AG10803 (cell line): ENCODE measurements at places on chromosomes 13 and 19.

DNA sequence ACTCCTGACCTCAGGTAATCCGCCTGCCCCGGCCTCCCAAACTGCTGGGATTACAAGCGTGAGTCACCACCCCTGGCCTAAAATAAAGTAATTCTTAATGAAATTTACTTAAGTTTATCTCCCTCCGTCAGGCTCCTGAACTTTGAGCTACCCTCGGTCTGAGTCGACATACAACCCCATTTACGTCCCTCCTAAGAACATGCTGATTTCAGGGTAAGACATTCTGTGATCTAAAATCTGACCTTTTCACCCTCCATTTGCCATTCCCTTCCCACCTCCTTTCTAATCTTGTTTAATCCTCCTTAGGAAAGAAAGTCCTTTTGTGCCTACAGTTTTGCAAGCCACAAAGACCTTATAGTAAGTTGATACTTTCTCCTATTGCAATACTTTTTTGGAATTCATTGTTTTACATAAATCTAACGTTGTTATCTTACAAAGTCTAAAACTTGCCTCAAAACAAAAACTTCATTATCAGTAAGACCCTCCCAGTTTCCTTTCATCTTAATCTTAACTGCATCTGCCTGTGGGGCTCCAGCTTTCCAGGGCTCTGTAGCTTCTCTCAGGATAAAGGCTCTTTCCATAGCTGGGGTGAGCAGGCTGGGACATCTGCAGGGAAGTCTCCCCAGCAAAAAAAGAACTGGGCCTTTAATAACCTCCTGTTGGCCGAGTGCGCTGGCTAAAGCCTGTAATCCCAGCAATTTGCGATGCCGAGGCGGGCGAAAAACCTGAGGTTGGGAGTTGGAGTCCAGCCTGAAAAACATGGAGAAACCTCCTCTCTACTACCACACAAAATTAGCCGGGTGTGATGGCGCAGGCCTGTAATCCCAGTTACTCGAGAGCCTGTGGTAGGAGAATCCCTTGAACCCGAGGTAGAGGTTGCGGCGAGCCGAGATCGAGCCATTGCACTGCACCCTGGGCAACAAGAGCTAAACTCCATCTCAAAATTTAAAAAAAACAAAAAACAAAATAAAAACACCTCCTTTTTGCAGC, 143.1 kb downstream of the ZNF737 start:
- peak; percentile 3 for DNase-seq

DNA sequence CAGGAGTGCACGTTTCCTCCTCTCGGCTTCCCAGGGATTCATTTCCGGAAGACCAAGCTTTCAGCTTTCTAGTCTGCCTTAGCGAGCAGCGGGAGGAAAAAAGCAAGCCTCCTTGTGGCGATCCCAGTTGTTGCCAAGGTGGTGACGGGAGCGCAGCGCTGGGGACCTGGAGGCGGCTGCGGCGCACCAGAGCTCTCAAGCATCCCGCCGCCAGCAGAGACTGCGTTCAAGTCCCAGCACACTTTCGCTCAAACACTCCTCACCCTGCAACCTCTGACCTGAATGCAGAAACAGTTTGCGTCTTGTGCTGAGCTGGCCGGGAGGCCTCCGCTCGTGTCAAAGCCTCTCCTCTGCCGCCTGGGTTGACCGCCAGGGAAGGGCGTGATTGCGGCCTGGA, 4.9 kb downstream of the GSX1 start:
- peak; percentile 3 for DNase-seq

GRCh38 chr19:16373989-16374388, 49.4 kb downstream of the KLF2 start:
- no peak for DNase-seq

DNA sequence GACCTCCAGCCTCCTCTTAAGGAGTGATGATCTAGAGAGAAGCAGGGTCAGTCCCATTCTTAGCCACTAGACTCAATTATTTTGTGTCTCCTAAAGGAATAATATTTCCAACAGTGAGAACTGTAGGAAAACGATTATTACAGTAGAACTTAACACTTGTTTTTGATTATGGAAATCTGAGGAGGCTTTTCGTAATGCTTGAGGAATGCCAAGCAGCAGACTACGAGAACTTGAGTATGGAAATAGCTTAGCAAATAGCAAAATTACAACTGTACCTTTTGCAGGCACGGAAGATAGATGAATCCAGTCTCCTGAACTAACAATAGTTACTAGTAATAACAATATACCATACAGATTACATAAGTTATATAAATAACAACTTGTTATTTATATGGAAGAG, 12.2 kb downstream of the BRD4 start:
- DNase-seq = peak; percentile 90

- peak; percentile 45 for DNase-seq
Observed at GRCh38 chr19:47573071-47574026, at the start of gene ZNF541. Gene ZNF541 (minus strand): TSS chr19:47573148. CDS start chr19:47555856, 17,292 bp downstream.

DNA sequence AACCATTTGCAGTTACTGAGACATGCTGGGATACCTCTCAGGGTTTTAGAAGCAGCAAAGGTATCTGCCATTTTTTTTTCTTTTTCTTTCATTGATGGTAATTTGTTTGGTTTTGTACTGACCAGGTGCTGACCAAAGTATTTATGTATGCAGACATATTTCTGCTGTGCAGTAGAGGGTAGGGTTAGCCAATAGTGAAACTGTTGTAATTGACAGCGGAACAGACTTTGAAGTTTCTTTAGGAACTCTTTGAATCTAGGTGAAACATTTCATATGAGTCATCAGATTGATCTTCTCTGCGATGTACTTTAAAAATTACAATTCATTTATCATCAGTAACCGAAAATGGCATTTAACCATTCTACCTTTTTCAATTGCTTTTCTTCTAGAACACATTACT, 63.0 kb downstream of the ITGBL1 start:
- DNase-seq = no peak

DNA sequence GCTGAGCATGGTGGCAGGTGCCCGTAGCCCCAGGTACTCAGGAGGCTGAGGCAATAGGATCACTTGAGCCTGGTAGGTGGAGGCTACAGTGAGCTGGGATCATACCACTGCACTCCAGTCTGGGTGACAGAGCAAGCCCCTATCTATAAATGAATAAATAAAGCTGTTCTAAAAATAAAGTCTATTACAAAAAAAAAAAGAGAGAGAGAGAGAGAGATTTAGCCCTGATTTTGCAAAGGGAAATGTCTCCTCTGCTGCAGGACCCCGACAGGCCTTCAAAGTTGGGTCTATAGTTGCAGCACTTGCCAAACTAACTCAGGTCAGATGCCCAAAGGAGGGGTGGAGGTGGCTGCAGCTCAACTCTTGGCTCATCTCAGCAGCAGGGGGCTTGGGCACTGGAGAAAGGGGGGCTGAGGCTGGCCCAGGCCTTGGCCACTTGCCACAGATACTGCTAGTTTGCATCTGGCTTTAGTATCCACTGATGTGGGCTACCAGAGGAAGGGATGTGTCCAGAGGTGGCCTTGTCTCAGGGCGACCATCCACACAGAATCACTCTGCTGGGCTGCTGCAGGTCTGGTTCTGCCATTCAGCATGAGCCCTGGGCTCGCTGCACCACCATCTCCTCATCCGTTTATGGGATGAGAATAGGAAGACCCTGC, 30.8 kb upstream of the AKT2 start:
- DNase-seq = no peak

DNA sequence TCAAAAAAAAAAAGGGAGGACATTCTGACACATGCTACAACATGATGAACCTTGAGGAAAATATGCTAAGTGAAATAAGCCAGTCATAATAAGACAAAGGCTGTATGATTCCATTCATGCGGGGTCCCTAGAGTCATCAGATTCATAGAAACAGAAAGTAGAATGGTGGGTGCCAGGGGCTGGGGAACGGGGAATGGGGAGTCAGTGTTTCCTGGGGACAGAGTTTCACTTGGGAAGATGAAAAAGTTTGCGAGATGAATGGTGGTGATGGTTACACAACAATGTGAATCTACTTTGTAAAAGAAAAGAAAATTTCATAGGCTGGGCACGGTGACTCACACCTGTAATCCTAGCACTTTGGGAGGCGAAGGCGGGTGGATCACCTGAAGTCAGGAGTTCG, 6.1 kb upstream of the CLEC4G start:
- DNase-seq = no peak

DNA sequence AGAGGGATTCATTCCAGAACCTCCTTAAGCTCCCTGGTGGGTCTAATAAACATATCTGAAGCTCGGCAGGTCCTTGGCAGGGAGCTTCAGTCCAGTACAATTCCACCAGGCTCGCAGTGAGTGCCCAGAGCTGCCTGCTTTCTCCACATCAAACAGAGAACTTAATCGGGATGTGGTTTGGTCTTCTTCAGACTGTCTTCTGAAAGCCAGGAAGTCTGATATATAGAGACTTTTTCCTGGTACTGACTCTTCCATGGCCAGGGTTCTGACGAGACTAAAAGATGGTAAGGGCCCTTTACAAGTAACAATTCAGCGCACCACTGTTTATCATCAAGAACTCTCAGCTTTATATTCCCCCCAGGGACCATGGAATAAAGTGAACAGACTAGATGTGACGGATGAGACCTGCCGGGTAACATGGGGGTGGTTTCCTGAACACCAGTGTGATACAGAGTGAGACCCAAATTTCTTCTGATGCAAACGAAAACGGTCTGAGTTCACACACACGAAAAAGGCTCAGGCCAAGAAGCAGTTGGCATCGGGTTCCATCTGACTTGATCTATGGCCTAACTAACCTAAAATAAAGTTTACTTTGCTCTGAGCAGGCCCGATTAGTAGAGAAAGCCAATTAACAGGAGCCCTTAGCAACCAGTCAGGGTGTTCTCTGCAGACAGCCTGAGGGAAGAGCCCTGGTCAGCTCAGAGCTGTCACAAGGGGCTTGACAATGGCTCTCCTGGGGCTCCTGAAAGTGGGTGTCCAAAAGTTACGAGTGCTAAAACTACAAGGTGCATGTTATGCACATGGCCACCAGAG, 29.0 kb downstream of the RANBP3 start:
- DNase-seq = no peak

DNA sequence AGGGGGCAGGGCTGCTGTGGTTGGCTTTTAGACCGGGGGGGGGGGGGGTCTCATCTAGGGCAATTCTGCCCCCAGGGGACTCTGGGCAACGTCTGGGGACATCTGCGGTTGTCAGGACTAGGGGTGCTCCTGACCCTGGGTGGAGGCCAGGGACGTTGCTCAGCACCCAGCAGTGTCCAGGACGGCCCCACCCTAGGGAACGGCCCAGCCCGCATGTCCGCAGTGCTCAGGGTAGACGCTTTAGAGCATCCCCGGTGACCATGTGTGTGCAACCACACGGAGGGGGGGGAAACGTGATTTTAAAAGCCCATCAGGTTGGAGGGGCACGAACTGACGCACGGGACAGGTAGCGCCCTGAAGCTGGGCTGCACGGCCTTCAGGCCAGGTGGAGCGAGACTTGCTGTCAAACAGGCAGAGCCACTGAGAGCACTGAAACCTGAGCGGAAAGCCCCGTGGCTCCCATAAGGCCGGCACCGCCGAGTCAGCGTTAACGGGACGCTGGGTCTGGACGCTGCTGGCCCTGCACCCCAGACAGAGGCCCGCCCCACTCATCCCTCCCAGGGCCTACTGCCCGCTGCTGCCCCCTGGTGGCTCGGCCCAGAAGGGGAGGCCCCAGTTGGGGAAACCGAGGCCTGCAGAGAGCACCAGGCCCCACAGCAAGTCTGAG, 8.3 kb downstream of the CACTIN start:
- peak; percentile 57 for DNase-seq

GRCh38 chr13:46648166-46648607, 95.2 kb downstream of the LRCH1 start:
- DNase-seq = peak; percentile 55
